Urothelium cell line (cell line): ENCODE measurements at places on chromosomes 5 and 9.
A peak's percentile ranks its signal among the peaks of the same experiment; 100 is the strongest.

- DNase-seq = no peak
Observed at GRCh38 chr5:107118184-107119019, 552.3 kb downstream of the EFNA5 start.

- DNase-seq = no peak
Observed at GRCh38 chr9:90502134-90502533, 140.5 kb downstream of the DIRAS2 start.

- DNase-seq = no peak
Observed at GRCh38 chr5:137871571-137871970, 3.9 kb downstream of the MYOT start.

GRCh38 chr9:107467416-107467815 lies 22.2 kb downstream of the KLF4 start:
- no peak for DNase-seq

- no peak for DNase-seq
Observed at GRCh38 chr5:118125687-118126086, 862.7 kb downstream of the DTWD2 start.

- no peak for DNase-seq
Observed at GRCh38 chr9:109232449-109233237, 65.6 kb upstream of the FRRS1L start.

- DNase-seq = no peak
Observed at GRCh38 chr9:74643303-74643923, 146.3 kb downstream of the RORB start.

DNA sequence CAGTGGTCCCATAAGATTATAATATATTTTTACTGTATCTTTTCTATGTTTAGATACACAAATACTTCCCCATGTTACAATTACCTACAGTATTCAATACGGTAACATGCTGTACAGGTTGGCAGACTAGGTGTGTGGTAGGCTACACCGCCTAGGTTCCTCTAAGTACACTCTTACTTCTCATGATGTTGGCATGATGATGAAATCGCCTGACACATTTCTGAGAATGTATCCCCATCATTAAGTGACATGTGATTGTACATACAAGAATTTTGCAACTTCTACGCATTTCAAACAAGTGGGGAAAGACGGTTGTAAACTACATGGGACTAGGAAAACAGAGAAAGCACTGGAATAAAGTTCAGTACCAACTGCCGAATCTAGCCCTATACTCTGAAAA lies 53.3 kb downstream of the SETX start:
- no peak for DNase-seq

GRCh38 chr5:36151434-36152323 lies at the start of the genes LMBRD2 and SKP2:
LMBRD2 (minus strand) TSS chr5:36151887; CDS start chr5:36143349, 8,538 bp downstream.
SKP2 (plus strand) TSS chr5:36152111; CDS start chr5:36152263, 152 bp downstream.
- peak; percentile 99 for DNase-seq

GRCh38 chr5:170821257-170821800 lies 37.8 kb downstream of the GABRP start:
- DNase-seq = no peak

- DNase-seq = no peak
Observed at GRCh38 chr9:122922713-122923112, 8.6 kb downstream of the ZBTB26 start.

GRCh38 chr9:92715488-92716231 lies 45.7 kb upstream of the IPPK start:
- no peak for DNase-seq

- DNase-seq = no peak
Observed at GRCh38 chr9:5502553-5502952, 7.8 kb upstream of the PDCD1LG2 start.

GRCh38 chr5:180135128-180135955 lies 63.8 kb upstream of the RNF130 start:
- peak; percentile 76 for DNase-seq

DNA sequence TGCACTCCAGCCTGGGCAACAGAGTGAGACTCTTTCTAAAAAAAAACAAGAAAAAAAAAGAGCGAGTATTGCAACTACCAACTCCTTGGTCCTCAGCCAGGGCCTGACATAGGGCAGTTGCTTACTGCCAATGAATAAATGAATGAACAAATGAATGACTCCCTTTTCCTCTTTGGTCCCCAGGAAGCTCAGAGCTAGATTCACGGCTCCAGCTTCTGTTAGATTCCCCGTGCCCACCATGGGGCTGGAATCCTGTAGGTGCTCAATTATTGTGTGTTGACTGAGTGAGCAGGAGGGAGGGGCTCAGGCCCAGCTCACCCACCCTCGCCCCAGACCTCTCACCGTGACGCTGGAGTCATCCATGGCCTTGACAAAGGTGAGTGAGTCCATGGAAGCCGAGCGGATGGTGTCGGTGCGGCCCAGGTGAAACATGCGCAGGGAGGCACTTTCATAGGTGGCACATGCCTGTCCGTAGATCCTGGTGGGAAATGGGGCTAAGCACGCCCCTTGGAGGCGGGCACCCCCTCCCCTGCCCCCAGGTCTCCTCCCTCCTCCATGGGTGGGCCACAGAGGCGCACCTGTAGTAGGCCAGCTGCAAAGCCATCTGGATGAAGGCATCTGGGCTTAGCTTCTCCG lies 12.8 kb downstream of the CRAT start:
- DNase-seq = no peak

DNA sequence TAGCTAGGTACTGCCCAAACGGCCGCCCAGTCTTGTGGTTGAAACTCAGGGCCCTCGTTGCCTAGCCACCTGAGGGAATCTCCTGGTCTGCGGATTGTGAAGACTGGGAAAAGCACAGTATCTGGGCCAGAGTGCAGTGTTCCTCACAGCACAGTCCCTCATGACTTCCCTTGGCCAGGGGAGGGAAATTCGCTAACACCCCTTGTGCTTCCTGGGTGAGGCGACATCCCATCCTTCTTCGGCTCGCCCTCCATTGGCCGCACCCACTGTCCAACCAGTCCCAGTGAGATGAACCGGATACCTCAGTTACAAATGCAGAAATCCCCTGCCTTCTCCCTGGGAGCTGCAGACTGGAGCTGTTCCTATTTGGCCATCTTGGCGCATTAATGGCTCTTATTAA lies 250.5 kb downstream of the FER start:
- DNase-seq = no peak

GRCh38 chr5:108638021-108638420 lies 109.7 kb upstream of the FER start:
- no peak for DNase-seq

DNA sequence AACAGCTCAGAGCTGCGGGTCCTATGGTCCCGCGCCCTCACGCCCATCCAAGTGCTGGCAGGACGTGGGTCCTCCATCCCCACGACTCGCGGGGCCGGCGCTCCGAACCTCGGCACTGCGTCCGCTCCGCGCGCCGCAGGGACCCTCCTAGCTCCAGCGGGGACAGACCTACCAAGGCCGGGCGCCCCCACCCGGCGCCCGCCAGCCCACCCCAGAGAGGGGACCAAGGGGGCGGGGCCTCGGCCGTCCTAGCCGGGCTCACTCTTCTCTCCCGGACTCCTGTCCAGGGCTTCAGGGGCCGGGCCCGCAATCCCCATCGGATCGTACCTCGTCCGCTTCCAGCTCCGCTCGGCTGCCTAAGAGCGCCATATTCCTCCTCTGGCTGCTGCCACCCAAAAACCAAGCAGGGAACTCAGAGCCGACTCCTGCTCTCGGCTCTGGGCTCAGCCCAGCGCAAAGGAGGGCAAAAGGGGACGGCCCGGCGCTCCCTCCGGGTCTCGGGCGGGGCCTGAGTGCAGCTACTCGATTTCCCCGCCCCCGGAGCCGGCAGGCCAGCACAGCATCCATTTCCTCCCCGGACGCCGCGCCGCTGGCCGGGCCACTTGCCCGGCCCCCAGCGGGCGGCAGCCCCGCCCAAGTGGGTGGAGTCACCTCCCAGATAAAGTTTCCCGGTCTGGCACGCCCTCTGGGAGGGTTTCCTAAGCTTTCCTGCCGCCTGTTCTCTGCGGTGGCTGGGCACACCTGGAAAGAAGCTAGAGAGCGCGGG lies at the start of gene TTC39B:
Gene TTC39B, minus strand, starts transcription at position 460 of the 766 bp plus-strand sequence. Its CDS starts 91 bp downstream, at position 369.
- DNase-seq = peak; percentile 93

GRCh38 chr9:22142671-22143070 lies 133.6 kb upstream of the CDKN2B start:
- DNase-seq = no peak

- no peak for DNase-seq
Observed at GRCh38 chr5:176533894-176534611, 3.1 kb downstream of the RNF44 start.

- no peak for DNase-seq
Observed at GRCh38 chr9:83069651-83070050, 6.7 kb upstream of the RASEF start.

GRCh38 chr9:38350529-38350928 lies 42.0 kb upstream of the ALDH1B1 start:
- DNase-seq = no peak

DNA sequence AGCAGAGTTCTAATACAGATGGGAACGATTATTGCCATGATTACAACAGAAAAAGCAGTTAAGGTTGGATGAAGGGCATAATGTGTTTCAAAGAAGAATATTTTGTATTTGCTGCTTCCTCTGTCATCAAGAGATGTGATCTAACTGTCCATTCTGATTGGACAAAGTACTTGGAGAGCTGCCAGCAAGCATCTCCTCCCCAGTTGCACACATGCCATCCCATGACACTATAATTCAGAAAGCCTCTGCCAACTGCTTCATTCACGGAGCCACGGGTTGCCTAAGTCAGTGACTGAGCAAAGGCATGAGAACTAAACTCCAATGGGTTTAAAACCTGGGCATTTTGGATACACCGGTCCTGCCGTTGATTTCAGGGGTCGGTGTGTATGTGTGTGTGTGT lies 253.8 kb downstream of the CRB2 start:
- DNase-seq = no peak

DNA sequence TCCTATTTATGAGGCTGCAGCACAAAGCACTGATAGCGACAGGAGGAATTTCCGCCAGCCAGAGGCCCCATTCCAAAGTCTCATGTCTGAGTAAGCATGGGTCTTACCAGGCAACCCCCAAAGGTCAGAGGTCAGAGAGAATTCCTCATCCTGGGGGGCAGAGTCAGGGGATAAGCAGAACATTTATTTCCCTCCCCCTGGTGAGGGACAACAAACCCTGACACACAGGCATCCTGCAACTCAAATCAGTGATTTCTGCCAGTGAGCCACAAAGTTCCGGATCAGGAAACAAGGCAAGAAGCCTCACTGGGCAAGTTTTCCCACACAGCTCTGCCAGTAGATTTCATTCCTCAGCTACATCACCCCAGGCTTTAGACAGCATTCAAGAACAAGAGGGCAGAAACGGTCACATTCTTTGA lies 37.0 kb downstream of the ADAMTS12 start:
- no peak for DNase-seq

- peak; percentile 40 for DNase-seq
Observed at GRCh38 chr5:145825751-145826180, 9.4 kb downstream of the PRELID2 start.

DNA sequence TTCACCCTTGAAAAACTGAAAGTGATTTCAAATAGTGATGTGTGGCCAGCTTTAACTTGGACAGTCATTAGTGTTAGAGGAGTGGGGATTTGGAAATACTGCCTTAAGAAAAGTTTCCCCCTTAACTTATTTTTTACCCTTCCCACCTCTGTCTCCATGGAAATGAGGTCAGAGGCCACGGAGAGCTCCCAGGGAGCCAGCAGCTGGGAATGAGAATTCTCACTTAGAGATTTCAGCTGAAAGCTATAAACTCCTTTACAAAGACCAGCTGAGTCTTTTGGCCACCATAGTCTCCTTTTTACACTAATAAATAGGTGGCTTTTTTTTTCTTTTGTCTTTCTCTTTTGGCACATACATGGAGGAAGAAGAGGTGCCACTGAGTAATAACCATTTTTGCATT lies 45.7 kb upstream of the PIK3R1 start:
- no peak for DNase-seq

DNA sequence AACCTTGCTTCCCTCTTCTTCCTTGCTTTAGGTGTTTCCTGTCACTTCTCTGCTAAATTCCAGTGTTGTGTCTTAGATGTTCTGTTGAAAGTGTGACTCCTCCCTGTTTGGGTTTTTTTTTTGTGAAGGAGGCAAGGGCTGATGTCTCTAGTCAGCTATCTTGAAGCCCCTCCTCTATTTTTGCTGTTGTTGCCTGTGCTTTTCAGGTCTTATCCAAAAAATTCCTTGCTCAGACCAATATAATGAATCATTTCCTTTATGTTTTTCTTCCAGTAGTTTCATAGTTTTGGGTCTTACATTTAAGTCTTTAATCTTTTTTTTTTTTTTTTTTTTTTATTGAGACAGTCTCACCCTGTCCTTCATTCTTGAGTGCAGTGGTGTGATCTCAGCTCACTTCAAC lies 22.3 kb downstream of the RIC1 start:
- no peak for DNase-seq

DNA sequence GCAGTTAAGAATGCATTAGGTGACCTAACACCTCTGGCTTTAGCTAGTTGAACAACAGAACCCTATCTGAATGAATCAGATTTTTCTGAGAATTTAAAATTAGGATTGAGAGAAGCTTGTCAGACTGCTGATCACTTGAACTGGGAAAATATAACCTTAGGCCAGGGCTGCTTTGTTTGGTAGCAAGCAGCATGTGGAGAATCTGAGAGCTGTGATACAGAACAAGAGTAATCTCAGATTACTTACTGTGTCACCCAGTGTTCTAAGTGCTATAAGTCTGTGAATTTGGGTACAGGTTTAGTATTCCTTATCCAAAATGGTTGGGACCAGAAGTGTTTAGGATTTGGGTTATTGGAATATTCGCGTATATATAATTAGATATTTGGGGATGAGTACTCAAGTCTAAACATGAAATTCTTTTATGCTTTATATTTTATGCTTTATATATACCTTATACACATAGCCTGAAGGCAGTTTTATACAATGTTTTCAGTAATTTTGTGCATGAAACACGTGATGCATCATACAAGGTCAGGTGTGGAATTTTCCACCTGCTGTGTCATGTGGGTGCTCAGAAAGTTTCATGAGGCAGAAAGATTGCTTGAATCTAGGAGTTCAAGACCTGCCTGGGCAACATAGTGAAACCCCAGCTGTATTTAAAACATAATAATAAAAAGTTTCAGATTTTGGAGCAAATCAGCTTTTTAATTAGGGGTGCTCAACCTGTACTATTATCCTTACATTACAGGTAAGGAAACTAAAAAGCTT lies 8.3 kb upstream of the CHD1 start:
- no peak for DNase-seq

DNA sequence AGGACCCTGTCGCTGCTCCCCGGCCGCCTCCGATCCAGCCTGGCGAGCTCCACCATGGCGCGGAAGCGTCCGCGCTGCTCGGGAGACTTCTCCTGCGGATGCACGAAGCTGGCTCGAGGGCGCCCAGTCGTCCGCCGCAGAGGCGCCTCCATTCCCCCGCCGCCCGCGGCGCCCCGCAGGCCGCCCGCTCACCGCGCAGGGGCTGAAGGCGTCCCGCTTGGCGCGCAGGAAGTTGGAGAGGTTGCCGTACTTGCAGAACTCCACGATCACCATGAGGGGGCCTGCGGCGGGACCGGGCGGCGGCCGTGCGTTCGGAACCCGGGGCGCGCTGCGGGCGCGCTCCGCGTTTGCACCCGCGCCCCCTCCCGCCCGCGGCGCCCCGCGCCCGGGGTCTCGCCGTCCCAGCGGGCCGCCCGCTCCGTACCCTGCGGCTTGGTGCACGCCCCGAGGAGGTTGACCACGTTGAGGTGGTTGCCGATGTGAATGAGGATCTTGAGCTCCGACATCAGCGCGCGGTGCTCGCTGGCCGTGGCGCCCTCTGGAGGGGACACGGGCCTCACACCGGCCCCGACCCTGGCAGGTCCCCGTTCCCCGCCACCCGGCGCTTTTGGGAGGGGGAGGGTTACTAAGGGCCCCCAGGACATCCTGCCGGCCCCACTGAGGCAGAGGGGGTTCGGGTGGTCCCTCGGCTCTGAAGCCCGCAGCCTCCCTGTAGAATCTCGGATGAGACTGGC lies 27.7 kb upstream of the SCGB3A1 start:
- peak; percentile 58 for DNase-seq

- no peak for DNase-seq
Observed at GRCh38 chr5:39794513-39795210, 369.9 kb upstream of the DAB2 start.

GRCh38 chr5:74235552-74235951 lies 405.0 kb downstream of the ENC1 start:
- no peak for DNase-seq
